Activated T-helper 1 cell treated with anti-CD3 and anti-CD28 coated beads, Interleukin-12 subunit alpha, Interleukin-12 subunit beta, Interleukin-2, Interleukin-4 antibody, amounts not matched to agents 30 ng/mL and 10 ng/mL and 1 ng/mL, durations not matched to agents 14 hours and 24 hours and 36 hours (primary cell): ENCODE measurements at places on chromosomes 4 and X. TPM values are rescaled to one million over a fixed set of nuclear protein-coding genes. Genes with fewer than 3 reads are reported as not detected.

DNA sequence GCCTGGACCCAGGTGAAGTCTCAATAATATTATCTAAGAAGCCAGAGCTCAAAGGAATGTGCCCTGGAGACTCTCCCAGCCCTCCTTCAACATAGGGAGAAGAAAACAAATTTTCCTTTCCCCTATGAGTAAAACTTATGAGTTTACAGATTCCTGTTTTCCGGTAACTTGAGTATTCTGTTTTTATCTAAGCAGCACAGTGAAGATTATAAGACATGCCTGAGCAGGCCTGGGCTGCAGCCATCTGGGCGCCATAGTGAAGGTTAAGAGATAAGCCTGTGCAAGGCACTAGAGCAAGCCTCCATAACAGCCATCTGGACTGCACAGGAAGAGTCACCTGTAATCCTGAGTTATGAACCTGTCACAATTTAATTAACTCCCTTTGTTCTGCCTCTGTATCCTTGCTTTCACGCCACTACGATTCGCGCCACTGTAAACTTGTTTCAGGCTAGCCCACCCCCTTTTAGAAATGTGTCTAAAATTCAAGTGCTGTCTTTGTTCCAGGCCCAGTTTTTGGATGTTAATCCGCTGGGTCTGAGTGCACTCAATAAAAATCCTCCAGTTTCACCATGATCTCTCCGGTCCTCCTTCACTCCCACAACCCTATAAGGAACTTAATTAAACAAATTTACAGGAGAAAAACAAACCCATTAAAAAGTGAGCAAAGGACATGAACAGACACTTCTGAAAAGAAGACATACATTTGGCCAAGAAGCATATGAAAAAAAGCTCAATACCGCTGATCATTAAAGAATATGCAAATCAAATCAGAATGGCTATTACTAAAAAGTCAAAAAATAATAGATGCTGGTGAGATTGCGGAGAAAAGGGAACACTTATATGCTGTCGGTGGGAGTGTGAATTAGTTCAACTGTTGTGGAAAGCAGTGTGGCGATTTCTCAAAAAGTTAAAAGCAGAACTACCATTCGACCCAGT, 189.5 kb downstream of the APBB2 start:
- peaks cover 4% of the 10 kb centered on the region for H3K36me3 ChIP-seq
- H3K4me3 ChIP-seq = no peak overlapping the region

DNA sequence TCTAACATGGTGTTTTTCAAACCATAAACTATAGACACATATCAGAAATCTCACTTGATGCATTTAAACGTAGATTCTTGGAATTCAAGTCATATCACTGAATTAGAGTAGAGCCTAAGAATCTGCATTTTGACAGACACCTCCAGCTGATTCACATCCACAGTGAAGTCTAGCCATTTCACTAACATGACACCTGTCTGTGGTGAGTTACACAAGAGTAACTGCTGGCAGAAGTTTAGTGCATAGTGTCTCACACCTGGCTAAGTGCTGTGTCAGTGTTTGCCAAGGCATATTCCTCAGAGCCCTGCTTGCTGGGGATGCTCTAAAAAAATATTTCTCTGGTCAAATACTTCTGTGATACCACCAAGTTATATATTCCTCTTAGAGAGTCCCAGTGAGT, 237.5 kb upstream of the DIAPH2 start:
- no peaks in the 10 kb centered on the region for H3K27me3 ChIP-seq
- no peak overlapping the region for H3K27ac ChIP-seq
- H3K36me3 ChIP-seq = no peaks in the 10 kb centered on the region
- no peak for DNase-seq

DNA sequence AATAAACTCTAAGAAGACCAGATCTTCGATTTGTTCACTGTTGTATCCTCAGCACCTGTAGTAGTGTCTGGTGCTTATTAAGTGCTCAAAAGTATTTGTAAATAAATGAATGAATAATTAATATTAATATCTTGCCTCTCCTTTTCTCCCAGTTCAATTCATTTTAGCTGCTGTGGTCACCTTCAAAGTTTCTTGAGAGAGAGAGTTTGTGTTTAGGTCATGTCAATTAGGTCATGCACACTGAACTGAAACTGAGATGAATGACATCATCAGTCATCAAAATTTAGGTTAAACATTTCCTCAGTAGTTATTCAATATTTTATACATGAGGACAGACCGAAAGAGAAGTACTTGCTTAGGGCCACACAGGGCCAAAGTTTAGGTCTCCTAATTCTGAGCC, 73.5 kb downstream of the ANXA3 start:
- H3K27me3 ChIP-seq = no peaks in the 10 kb centered on the region
- DNase-seq = no peak
- H3K4me1 ChIP-seq = peaks cover 33% of the 10 kb centered on the region
- H3K36me3 ChIP-seq = no peaks in the 10 kb centered on the region
- no peak overlapping the region for H3K4me3 ChIP-seq

GRCh38 chrX:38407126-38407525, 54.7 kb downstream of the OTC start:
- no peaks in the 10 kb centered on the region for H3K36me3 ChIP-seq
- no peaks in the 10 kb centered on the region for H3K4me1 ChIP-seq
- H3K4me3 ChIP-seq = no peak overlapping the region
- H3K27me3 ChIP-seq = peaks cover 2% of the 10 kb centered on the region
- DNase-seq = no peak

- no peaks in the 10 kb centered on the region for H3K4me1 ChIP-seq
- no peak for DNase-seq
- H3K27me3 ChIP-seq = no peaks in the 10 kb centered on the region
- no peaks in the 10 kb centered on the region for H3K36me3 ChIP-seq
- H3K27ac ChIP-seq = no peak overlapping the region
Measured at GRCh38 chr4:143424276-143424675, 87.6 kb downstream of the GAB1 start.

- H3K4me3 ChIP-seq = no peak within 1 kb of the TSS
- peaks cover 8% of the 10 kb centered on the region for H3K27me3 ChIP-seq
- no peaks in the 10 kb centered on the region for H3K4me1 ChIP-seq
- no peaks in the 10 kb centered on the region for H3K36me3 ChIP-seq
- DNase-seq = no peak
Measured at GRCh38 chr4:39406763-39407583, at the start of gene KLB. TSS of gene KLB (plus strand) at chr4:39406930. CDS start at chr4:39406950, 20 bp downstream.

- H3K36me3 ChIP-seq = no peaks in the 10 kb centered on the region
- DNase-seq = no peak
- peak overlapping the region; percentile 1 for H3K27ac ChIP-seq
- peak overlapping the region; percentile 96 for H3K4me3 ChIP-seq
- peaks cover 78% of the 10 kb centered on the region for H3K4me1 ChIP-seq
- no peaks in the 10 kb centered on the region for H3K27me3 ChIP-seq
Measured at GRCh38 chr4:177311589-177311988, 1.9 kb downstream of the NEIL3 start.

GRCh38 chrX:11241720-11242119, 51.5 kb upstream of the AMELX start:
- no peaks in the 10 kb centered on the region for H3K36me3 ChIP-seq
- no peak for DNase-seq
- no peak overlapping the region for H3K27ac ChIP-seq
- no peaks in the 10 kb centered on the region for H3K4me1 ChIP-seq

- H3K27ac ChIP-seq = no peak overlapping the region
- no peaks in the 10 kb centered on the region for H3K27me3 ChIP-seq
Measured at GRCh38 chr4:149158817-149159216, 656.8 kb downstream of the IQCM start.

GRCh38 chr4:163493643-163494359, 689 bp upstream of the TMA16 start:
- H3K4me1 ChIP-seq = peaks cover 23% of the 10 kb centered on the region
- DNase-seq = no peak
- peak overlapping the region; percentile 89 for H3K4me3 ChIP-seq
- peak overlapping the region; percentile 98 for H3K27ac ChIP-seq
- peaks cover 3% of the 10 kb centered on the region for H3K27me3 ChIP-seq
- peaks cover 8% of the 10 kb centered on the region for H3K36me3 ChIP-seq

GRCh38 chrX:36950495-36951253, 57.5 kb upstream of the FAM47C start:
- no peaks in the 10 kb centered on the region for H3K4me1 ChIP-seq

GRCh38 chrX:8242431-8243020, 71.5 kb upstream of the VCX2 start:
- no peaks in the 10 kb centered on the region for H3K27me3 ChIP-seq
- no peak for DNase-seq
- no peaks in the 10 kb centered on the region for H3K36me3 ChIP-seq
- no peaks in the 10 kb centered on the region for H3K4me1 ChIP-seq
- H3K27ac ChIP-seq = no peak overlapping the region

- H3K4me1 ChIP-seq = peaks cover 33% of the 10 kb centered on the region
- peaks cover 5% of the 10 kb centered on the region for H3K36me3 ChIP-seq
- H3K27ac ChIP-seq = no peak overlapping the region
- H3K27me3 ChIP-seq = no peaks in the 10 kb centered on the region
Measured at GRCh38 chr4:152559641-152560040, 23.7 kb upstream of the FBXW7 start.

DNA sequence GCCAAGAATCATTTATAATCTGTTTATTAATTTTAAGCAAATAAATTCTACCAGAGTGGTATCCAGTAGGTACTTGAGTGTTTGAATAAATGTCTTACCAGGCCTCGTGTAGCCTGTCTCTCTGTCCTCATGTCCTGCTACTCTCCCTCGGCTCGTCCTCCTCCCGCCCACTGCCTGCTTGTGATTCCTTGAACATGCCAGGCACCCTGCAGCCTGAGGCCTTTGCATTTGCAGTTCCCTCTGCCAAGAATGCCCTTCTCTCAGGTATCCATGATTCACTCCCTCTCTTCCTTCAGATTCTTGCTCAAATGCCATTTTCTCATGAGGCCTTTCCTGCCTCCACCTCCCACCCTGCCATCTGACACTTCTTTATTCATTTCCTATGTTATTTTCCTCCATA, 209.7 kb upstream of the PRPS2 start:
- no peaks in the 10 kb centered on the region for H3K36me3 ChIP-seq
- H3K27me3 ChIP-seq = no peaks in the 10 kb centered on the region
- H3K4me1 ChIP-seq = no peaks in the 10 kb centered on the region
- H3K4me3 ChIP-seq = no peak overlapping the region

FAT4 gene
- not detected in 2 replicates for total RNA-seq

ARAP2 gene
- total RNA-seq = 40.1 and 54.9 TPM in 2 replicates

MAGEE1 gene
- 1.8 and 1.9 TPM in 2 replicates for total RNA-seq

CXorf49 gene
- total RNA-seq = not detected in 2 replicates
